ENCODE measurements at places on chromosomes 7 and 10.

- DNase-seq: no peak
Measured at GRCh38 chr10:123769647-123770046, 103.5 kb downstream of the GPR26 start.

GRCh38 chr7:150977382-150978125, 567 bp downstream of the KCNH2 start:
- no peak for DNase-seq

- DNase-seq: no peak
Measured at GRCh38 chr7:70953796-70954195, 178.1 kb upstream of the GALNT17 start.

- DNase-seq: peak; percentile 86
Measured at GRCh38 chr7:64463636-64464375, 99.1 kb downstream of the ZNF680 start.

DNA sequence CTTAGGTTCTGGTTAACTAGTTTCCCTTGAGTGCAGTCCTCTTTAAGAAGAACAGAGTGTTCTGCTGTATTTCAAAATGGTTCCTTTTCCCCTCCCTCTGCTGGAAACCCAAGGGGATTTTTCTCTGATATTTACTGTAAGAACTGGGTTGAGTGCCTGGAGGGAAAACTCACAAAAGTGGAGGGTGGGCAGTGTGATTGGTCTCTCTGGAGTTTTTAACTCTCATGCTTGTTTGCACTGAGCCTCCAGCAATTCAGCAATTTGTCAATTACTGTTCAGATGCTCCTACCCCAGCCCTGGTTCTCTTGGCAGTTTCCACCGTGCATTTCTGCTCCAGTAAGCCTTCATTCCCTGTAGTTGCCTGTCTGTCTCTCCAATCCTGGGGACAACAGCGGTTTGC, 273.4 kb upstream of the SORCS1 start:
- no peak for DNase-seq

DNA sequence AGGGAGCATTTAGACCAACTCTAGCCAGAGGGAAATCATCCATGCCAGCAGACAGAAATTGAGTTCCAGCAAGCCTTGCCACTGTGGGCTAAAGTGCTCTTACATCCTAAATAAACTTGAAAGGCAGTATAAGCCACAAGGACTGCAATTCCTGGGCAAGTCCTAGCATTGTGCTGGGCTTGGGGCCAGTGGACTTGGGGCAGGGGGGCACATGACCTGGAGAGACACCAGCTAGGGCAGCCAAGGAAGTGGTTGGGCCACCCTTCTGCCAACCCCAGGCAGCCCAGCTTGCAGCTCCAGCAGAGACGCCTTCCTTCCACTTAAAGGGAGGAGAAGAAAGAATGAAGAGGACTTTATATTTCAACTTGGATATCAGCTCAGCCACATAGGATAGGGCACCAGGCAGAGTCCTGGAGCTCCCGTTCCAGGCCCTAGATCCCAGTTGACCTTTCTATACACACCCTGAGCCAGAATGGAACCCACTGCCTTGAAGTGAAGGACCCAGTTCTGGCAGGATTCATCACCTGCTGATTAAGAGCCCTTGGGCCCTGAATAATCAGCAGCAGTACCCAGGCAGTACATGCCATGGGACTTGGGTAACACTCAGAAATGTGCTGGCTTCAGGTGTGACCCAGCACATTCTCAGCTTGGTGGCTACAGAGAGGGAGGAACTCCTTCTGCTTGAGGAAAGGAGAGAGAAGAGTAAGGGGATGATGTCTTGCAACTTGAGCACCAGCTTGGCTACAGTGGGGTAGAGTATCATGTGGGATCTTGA, 153.0 kb downstream of the GNAI1 start:
- no peak for DNase-seq

DNA sequence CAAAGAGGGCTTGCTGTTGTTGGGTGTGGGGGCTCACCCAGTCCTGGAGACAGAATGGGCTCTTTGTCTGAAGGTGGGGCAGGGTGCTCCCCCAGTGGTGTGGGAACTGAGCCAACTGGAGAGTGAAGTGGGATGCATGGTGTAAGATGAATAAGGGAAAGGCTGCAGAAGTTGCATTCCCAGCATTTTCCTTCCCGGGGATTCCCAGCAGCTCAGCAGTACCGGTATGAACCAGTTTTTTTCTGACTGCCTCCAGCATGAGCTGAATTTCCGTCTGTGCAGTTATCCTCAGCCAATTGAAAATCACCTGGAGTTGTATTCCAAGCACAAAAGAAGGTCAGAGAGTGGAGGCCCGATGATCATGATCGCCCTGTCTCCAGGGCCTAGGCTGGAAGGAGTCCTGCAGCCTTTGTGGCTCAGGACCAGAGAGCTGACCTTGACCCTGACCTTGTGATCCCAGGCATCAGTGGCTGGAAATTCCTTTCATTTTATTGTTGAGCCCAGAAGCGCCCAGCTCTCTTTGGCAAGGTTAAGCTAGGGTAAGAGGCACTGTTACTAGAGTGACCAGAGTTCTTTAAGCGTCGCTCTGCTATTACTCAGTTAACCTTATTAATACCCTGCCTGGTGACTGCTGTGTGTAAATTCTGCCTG, 33.4 kb downstream of the OGDH start:
- DNase-seq: no peak

GRCh38 chr7:585873-586272, 66.2 kb upstream of the PDGFA start:
- peak; percentile 11 for DNase-seq

- no peak for DNase-seq
Measured at GRCh38 chr7:12370249-12370648, 33.4 kb downstream of the VWDE start.

DNA sequence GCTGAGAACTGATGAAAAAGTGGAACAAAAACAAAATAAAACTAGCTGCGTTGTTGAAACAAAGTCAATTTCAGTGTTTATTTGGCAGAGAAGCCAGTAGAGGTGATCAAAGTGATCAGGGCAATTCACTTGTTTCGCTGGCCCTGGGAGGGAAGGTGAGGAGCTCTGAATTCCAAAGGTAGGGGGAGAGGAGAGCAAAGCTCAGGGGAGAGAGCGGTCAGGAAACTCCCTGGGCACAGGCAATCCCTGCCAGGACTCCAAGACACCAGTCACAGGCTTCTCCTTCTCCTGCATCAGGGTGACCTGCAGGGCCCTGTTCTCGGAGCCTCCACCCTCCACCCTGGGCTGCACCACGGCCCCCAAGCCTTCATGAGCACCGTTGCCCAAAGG, 6.8 kb upstream of the KIAA1217 start:
- no peak for DNase-seq

GRCh38 chr7:73544678-73545077, 12.8 kb downstream of the BCL7B start:
- DNase-seq: no peak

DNA sequence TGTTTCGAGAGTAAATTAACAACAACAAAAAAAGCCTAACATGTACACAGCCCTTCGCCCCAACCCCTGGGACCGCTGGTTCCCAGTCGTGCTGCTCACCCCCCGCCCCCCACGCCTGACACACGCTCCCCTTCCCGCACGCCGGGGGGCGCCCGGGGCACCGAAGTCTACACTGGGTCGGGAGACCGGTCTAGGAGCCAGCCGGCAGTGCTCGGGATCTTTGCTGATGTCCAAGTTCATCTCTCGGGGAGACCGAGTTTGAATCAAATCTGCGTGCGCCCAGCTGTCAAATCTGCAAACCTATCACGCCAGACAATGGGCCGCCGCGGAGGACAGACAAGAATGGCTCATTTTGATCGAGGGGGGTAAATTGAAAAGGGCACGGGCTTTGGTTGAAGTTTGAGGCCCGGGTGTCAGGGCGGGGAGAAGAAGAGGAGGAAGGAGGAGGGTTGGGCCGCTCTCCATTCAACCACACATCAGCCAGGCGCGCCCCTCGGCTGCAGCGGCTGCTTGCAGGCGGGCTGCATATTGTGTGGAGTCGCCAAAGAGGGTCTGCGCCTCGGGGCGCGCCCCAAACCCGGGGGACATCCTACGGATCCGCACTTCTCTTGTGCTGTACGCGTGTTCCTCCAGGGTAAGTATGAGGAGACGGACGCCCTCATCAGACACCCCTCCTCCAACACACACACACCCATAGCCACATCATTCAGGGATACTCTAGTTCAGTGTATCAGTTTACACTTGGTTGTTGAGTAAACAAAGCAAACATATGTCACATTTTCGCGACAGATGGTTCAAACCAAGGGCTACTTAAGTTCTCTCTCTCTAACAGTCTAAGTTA, 1.3 kb upstream of the GFRA1 start:
- no peak for DNase-seq

GRCh38 chr7:45721686-45722598, 147.8 kb downstream of the ADCY1 start:
- DNase-seq: no peak

GRCh38 chr10:47165711-47166404, 134.1 kb upstream of the GDF10 start:
- peak; percentile 83 for DNase-seq

DNA sequence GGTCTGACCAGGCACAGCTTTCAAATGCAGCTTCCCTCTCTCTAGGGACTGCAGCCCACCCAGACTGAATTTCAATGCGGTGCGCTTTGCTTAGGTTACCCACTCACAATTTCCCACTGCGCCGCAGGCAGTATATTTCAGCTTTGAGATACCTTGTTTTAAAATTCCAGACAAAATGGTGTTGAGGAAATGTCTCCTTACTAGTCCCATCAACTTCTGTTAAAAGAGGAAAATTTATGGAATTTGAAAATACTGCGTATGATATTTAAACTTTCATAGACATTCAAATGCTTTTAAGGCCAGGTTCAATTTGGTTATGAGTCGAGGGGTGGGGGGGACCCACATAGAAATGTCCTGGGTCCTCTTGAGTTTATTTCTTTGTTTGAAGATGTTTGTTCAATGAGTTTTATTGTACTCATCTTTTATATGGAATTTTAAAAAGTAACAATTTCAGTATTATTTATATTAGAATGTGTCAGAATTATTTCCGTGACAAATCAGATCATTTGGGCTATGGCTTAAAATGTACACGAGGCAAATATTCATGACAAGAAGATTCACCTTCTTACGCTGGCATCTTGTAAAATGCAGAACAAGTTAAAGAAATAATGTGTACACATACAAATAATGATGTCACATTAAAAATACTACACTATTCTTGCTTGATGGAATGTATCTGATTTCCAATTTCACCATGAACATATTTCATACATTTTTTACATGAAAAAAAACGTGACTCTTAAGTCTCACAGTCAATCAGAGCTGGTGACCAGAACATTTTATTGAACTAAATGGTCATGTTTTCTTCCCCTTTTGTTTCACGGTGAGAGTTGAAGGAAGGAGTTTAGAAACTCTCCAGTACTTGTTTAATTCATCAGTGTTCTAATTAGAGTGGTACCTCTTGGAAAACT, 1.3 kb downstream of the IKZF1 start:
- DNase-seq: no peak

GRCh38 chr10:117409549-117410305, 34.5 kb upstream of the PDZD8 start:
- DNase-seq: no peak

DNA sequence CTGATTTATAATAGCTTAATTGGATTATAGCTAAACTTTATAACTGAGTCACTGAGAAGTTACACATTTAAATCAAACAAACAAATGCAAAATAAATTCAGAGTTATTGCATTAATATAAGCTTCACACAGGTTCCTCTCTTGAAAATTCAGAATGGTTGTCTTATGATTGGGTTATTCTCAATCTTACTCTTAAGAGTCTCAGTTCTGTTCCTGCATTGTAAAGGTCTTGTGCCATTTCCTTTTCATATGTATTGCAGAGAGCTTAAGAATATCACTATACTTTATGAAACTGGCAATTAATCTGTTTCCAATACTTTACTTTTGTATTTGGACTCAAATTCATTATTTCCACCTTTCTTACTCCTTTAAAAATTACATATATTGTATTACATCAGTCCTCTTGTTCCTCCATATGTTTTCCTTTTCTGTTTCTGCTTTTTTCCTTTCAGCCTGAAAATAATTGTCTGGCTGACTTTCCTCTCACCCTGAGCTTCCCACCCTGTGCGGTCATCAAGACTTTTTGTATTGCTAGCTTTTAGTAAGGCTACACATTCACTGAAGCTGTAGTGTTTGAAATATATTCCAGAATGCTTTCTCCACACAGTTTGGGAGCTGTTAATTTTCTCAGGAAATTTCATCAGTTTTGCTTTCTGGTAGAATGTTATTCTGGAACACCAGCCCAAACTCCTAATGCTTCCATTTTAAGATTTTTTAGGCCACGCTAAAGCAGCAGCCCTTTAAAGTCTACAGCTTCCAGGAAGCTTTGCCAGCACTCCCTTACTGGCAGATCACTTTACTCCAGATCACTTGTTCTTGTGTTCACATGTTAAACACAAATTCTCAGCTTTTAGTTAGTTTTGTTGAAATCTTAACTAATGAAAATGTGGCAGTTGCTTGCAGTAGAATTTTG, 139.4 kb downstream of the KCND2 start:
- no peak for DNase-seq

- no peak for DNase-seq
Measured at GRCh38 chr10:75672842-75673241, 241.4 kb downstream of the LRMDA start.

DNA sequence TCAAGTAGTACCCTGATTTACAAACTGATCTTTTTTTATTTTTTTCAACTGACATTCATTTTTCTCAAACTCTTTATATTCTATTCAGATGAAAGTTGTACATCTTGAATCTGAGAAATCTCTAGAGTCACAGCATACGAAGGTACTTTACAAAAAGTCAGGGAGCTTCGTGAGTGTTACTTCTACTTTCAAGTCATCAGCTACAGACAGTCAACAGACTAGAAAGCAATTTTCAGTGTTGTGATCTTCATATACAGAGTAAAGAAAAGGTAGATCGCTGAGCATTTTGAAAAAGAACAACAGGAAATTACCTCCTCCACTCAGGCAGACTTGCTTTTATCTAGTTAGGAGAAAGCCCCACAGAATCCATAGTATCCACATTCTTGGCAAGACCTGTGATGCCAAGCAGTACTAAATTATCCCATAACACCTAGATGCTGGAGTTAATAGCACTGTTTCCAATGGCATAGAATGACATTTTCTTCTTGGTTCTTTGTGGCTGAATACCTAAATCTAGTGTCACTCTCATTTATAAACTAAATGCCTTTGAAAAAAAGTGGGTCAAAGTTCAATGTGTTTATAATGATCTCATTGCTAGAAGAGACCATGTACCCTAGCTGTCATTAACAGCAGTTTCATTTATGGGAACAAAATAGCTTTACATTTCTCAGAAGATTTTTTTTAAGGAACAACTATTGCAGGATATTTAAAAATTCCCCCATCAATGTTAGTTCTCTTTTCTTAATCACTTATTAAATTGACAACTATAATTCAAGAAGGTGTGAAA, 12.0 kb upstream of the ZNF800 start:
- no peak for DNase-seq

DNA sequence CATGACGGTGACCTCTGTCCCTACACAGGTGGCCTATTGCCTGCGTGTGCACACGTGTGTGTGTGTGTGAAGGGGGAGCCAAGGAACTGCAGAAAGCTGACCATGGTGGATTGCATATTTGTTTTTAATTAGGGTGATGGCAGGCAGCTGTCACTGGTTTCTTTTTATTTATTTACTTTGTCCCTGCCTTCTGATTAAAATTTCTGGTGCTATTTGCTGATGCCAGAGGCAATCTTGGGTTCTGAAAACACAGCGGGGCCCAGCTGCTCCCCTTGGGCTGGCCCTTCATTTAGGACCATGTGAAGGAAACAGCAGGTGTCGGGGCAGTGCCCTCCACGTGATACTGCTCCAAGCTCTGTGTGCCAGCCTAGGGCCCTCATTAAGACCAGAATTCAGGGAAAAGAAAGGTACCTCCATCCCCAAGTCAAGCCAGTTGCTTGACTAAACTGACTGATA, 71.3 kb upstream of the PODXL start:
- peak; percentile 51 for DNase-seq

GRCh38 chr10:121598263-121599249, at the start of gene FGFR2:
Gene FGFR2 (minus strand): TSS chr10:121598444. CDS start chr10:121593817, 4,627 bp downstream.
- DNase-seq: peak; percentile 86

All from Right ventricle myocardium inferior (tissue), 1 donor.